ENCODE measurements at places on chromosomes 2 and 18. TPM values are rescaled to one million over a fixed set of nuclear protein-coding genes. Genes with fewer than 3 reads are reported as not detected.

- H3K4me3 ChIP-seq = no peak overlapping the region
- peaks cover 17% of the 10 kb centered on the region for H3K4me1 ChIP-seq
- H3K27ac ChIP-seq = no peak overlapping the region
- no peak for DNase-seq
These were observed 83.5 kb upstream of the STPG4 start for GRCh38 chr2:47238638-47239037.

GRCh38 chr2:22199994-22200393 lies 1076.2 kb downstream of the TDRD15 start:
- no peaks in the 10 kb centered on the region for H3K36me3 ChIP-seq
- H3K27ac ChIP-seq = no peak overlapping the region
- no peak for DNase-seq
- H3K4me3 ChIP-seq = no peak overlapping the region
- H3K4me1 ChIP-seq = no peaks in the 10 kb centered on the region
- no peaks in the 10 kb centered on the region for H3K27me3 ChIP-seq

DNA sequence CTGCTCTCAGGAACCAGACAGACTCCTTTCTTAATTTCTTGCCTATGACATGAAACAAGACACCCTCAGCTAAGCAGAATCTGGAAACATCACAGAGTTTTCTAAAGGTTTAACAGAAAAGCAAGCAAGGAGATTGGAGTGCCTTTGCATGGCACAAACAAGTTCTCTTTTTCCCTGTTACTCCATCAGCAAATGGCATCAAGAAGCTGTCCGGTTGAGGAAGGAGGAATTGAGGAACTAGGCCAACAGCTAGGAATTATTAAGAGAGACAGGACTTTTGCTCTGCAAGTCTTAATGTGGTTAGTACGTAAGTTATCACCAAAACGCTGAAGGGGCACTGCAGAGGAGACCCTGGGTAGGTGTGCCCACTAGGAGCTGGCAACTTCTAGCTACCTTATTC lies 53.2 kb downstream of the NEB start:
- H3K4me3 ChIP-seq = no peak overlapping the region
- H3K36me3 ChIP-seq = peaks cover 34% of the 10 kb centered on the region
- DNase-seq = no peak

- H3K36me3 ChIP-seq = peaks cover 49% of the 10 kb centered on the region
- no peaks in the 10 kb centered on the region for H3K4me1 ChIP-seq
- no peak for DNase-seq
- no peak overlapping the region for H3K27ac ChIP-seq
These were observed 4.3 kb downstream of the AAMP start for GRCh38 chr2:218265626-218266025.

GRCh38 chr18:63779386-63779785 lies 4.2 kb downstream of the SERPINB7 start:
- no peaks in the 10 kb centered on the region for H3K36me3 ChIP-seq
- H3K4me1 ChIP-seq = no peaks in the 10 kb centered on the region
- no peak overlapping the region for H3K4me3 ChIP-seq
- no peak for DNase-seq
- no peak overlapping the region for H3K27ac ChIP-seq

ZAP70 gene
- 1.4 TPM for total RNA-seq

CNOT11 gene
- total RNA-seq = 37.0 TPM

TUBB8B gene
- total RNA-seq = not detected
